Stimulated activated CD4-positive, alpha-beta T cell treated with anti-CD3 and anti-CD28 coated beads, Interleukin-2, amount 100 ng/mL, for 48 hours (primary cell): ENCODE measurements at places on chromosomes 2 and 18.

DNA sequence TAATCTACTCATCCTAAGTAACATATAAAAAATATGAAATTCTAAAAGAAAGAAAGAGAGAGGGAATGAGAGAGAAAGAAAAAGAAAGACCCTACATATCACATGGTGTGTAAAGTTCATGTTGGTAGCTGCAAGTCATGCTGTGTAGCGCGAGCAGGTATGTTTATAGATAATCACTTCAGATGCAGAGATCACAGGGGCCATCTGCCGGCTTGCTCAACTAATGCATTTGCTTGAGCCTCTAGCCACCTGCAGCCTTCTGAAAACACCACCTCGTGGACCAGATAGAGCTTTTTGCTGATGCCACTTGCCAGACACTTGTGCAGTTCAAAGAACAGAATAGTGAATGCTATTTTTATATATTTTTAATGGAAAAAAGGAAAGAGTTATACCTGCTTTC, 37.6 kb downstream of the CDH7 start:
- no peak for DNase-seq

- DNase-seq, result no peak
Observed at GRCh38 chr18:79941473-79942119, 9.9 kb downstream of the SLC66A2 start.

DNA sequence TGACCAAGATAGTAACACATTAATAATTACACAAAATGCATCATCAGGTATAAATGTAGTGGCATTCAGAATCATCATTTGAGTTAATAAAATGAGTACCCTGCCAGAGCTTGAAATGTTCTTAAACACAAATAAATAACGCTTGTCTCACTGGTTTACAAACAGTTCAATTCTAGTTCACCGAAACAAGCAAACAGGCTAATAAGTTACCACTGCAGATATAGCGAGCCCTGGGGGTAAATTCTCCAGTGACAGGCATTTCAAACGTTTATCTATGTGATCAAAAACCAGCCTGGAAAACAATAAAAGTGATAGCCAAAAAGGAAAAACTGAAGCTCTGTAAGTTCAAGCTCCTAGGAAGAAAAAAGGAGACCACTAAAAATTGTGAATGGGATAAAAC, 152.6 kb downstream of the THADA start:
- no peak for DNase-seq

DNA sequence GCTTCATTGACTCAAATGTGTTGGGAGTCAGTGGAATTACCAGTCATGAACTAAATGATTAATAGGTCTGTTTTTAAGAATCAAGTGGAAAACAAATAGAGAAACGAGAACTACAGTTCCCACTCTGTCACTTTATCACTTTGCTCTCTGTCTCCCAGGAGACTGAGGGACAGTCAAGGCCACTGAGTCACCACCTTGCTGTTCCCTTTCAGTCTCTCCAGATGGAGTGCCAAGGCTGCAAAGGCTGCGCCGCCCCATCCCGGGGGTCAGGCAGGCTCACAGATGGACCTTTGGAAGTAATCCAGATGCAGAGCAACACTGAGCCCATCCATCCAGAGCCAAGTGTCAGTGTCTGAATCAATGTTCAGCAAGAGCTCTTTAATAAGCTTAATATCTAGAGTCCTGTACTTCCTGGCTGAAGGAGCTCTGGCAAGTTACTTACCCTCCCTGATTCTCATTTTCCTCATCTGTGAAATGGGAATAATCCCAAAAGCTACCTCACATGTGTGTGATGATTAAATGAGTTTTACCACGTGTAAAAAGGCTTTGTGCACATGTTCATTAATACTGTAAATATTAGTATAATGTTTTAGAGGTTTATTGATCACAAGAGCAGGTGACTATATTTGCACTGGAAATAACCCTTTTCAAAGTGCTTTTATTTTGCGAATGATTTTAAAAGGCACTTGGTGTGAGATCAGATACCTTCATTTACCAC, 43.0 kb upstream of the EFEMP1 start:
- DNase-seq, result no peak

- no peak for DNase-seq
Observed at GRCh38 chr2:203869223-203870042, 1.9 kb downstream of the CTLA4 start.

DNA sequence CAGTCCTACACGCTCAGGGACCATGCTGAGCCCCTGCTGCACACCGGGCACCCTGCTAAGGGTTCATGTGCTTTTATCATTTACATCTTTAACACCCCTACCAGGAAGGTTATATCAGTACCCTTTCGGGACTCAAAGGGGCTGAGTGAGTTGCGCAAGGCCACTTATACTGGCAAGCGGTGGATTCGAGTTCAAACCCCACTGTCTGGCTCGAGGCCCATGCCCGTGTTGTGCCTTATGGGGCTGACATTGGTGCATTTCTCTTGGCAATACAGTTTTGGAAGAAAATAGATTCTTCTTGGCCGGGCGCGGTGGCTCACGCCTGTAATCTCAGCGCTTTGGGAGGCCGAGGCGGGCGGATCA, 69.5 kb upstream of the MAP4K4 start:
- no peak for DNase-seq

- DNase-seq, result no peak
Observed at GRCh38 chr2:48914477-48915089, 159.1 kb upstream of the LHCGR start.

DNA sequence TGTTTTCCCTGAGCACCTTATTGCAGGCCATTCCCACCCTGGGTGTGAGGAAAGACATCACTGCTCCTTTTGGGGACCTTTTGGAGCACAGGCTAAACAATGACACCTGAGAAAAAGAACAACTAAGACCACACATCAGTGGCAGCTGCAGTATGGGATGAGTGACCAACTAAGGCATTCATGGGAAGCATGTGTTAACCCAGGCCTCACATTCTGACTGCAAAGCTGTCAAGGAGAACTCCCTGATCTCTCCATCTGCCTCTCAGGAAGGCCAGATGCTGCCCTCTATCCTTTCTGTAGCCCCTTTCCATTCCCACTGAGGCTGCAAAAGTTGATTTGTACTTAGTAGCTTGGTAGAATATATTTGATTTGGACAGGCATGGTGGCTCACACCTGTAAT, 277.7 kb upstream of the FBXO11 start:
- no peak for DNase-seq

DNA sequence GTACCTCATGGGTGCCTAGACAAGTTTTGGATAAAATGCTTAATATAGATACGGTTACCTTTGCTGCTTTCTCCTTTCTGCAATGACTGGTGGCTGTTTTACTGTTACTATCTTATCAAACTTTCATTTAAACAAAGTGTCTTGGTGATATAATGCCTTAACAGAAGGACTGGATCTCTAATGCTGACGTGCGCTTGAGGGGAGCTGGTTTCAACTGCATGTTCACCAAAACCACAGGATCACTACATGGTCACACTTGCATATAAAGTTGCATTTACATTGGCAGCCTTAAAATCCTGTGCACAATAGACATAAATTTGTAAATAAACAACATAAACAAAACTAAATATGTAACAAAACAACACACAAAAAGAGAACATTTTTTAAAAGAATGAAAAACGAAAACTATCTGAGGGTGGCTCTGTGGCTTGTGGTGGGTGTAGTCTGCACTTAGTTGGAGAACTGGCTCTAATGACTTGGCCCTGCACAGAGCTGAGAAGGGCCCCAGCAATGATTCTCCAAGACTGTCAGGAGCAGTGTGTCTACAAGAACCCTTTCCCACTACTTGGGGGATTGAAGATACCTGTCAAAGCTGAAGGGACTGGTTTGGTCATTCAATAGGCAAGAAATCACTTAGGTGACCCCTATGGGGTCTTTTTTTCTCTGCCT, 135.5 kb downstream of the UXS1 start:
- no peak for DNase-seq
